EH (cell line): ENCODE measurements at places on chromosomes 4 and X.

DNA sequence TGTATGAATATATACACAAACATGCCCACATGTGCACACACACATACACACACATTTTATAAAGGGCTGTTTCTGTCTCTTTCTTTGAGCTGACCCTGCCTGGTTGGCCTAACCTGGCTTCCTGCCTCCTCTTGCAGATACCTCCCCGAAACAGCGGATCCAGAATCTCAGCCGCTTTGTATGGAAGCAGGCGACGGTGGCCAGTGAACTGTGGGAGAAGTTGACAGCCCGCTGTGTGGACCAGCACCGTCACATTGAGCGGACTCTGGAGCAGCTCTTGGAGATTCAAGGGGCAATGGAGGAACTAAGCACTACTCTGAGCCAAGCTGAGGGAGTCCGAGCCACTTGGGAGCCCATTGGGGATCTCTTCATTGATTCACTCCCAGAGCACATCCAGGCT is 21.9 kb downstream of the DRP2 start:
- no peak for DNase-seq

- peak; percentile 50 for DNase-seq
These were observed 128.0 kb downstream of the AFAP1 start for GRCh38 chr4:7811536-7812191.

DNA sequence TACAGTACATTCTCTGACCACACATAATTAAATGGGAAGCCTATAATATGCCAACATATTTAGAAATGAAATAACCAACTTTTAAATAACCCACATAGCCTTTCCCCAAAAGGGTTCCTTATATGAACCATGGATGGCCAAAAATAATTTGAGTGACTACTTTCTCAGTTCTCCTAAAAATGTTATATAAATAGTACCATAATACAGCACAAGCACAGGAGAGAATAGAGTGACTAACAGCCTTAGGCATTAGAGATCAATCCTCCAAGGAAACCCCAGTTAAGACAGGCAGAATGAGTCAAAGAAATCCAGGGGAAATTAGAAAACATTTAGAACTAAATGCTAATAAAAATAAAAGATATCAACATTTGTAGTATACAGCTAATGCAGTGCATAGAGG is 50.2 kb downstream of the ANKRD17 start:
- peak; percentile 85 for DNase-seq

GRCh38 chr4:1227816-1228215 is 21.1 kb downstream of the CTBP1 start:
- no peak for DNase-seq

DNA sequence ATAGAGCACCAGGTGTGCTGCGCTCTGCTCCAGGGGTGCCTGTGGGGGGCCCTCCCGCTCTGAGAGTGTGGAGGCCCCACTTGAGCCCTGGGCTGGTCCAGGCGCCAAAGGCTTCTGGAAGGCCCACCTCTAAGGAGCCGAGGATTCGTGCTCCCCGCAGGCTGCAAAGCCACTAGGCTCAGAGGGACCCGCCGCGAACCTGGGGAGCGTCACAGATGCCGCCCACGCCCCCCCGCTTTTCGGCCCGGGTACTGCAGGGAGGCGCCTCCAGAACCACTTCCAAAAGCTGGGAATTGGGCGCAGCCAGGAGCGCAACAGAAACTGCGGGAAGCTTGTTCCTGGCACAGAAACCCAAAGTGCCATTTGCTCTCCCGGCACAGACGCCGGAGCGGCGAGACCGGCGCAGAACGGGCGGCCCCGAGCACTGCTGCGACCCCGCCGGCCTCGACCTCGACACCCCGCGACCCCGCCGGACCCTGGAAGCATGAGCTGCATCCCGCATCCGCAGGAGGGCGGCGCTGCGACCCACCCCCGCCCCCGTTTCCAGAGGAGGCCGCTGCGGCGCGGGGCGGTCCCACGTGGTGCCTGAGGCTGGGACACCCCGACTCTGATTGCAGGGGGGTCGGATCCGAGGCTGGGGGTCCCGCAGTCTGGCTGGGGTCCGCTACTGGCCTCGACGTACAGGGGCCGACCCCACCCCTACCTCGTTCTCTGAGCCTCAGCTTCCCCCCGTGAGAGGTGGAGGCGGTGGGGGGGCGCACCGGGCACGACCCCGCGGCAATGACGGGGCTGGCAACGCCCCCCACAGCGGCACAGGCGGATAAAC is 30.8 kb downstream of the CPLX1 start:
- DNase-seq, result no peak

DNA sequence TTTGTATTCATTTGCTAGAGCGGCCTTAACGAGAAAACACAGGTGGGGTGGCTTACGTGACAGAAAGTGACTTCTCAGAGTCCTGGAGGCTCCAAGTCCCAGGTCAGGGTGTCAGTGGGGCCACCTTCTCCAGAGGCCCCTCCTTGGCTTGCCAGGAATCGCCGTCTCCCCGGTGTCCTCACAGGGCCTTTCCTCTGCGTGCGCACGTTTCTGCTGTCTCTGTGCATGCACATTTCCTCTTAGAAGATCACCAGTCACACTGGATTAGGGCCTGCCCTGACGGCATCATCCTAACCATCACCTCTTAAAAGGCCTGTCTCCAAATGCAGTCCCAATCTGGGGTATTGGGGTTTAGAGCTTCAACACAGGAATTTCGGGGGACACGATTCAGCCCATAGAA is 63.8 kb upstream of the HELT start:
- DNase-seq, result no peak

- peak; percentile 23 for DNase-seq
These were observed 327.0 kb upstream of the NOCT start for GRCh38 chr4:138688408-138689085.

GRCh38 chr4:150072906-150073714 is 5.1 kb upstream of the DCLK2 start:
- DNase-seq, result peak; percentile 97

DNA sequence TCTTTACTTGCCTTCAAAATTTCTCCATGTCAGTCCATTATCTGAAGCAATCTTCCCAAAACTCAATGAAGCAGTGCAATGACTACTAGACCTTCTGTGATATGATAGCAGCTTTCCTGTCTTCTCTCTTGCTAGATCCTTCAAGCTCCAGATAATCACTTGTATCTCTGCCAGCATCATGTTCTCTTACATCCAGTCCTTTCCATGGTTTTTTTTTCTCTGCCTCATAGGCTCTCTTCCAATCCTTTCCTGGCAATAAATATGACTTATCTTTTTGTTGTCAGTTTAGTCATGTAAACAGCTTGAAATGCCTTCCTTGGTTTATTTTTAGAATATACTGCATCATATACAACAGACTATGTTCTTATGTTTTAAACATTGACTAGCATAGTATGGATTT is 193.5 kb downstream of the CFAP299 start:
- DNase-seq, result peak; percentile 4

DNA sequence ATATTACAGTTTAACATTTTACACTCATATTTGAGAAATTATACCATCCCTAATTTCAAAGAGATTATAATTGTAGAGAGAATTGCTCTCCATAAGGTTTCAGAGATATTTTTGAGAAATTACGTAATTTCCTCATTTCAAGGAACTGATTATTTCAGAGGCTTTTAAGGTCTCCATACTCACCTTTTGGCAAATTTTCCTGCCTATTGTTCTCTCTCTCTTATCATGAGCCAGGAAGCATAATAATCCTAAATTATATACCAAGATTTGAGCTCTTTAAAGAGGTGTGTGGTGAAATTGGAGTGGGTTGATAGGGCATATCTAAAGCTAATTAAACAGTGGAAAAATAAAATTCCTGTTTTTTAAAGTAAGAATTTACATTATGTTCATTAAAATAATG is 248.9 kb upstream of the FTHL17 start:
- no peak for DNase-seq

DNA sequence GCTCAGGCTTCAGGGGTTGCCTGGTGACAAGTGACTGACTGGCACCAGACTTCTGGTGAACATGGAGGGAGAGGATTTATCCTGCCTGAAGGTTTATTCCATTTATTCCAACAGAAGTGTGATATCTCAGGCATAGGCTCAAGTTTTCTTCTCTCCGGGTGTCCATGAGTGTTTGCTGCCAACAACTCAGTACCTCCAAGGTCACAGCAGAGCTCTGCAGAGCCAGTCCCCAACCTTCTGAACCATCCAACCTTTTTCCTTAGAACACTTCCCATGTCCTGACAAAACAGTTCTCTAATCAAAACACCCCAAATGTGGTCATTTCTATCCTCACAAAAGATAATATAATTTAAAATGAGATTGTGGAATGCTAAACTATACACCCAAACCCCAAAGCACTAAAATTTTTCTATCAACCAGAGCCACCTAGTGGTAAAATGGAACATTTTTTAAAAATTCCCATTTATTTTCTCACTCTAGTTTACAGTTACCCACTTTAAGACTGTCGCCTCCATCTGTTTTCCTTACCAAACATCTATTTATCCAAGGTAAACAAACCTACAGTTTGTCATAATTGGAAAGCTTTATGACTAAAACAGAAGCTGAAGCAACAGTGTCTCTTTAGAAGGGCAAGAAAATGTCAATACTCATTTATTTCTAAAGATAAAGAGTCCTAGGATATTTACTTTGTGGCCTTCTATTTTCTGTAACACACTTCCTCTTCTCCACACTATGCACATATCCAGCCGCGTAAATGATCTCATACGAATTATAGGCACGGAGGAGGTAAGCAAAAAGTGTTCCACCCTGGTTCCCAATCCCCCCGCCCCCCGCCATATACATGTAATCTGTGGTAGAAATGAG is 39.5 kb downstream of the TMEM154 start:
- DNase-seq, result peak; percentile 40

GRCh38 chrX:153303276-153304262 is 18.0 kb downstream of the PNMA6F start:
- DNase-seq, result no peak

- peak; percentile 71 for DNase-seq
These were observed 287.7 kb upstream of the PCDH18 start for GRCh38 chr4:137819964-137820383.

DNA sequence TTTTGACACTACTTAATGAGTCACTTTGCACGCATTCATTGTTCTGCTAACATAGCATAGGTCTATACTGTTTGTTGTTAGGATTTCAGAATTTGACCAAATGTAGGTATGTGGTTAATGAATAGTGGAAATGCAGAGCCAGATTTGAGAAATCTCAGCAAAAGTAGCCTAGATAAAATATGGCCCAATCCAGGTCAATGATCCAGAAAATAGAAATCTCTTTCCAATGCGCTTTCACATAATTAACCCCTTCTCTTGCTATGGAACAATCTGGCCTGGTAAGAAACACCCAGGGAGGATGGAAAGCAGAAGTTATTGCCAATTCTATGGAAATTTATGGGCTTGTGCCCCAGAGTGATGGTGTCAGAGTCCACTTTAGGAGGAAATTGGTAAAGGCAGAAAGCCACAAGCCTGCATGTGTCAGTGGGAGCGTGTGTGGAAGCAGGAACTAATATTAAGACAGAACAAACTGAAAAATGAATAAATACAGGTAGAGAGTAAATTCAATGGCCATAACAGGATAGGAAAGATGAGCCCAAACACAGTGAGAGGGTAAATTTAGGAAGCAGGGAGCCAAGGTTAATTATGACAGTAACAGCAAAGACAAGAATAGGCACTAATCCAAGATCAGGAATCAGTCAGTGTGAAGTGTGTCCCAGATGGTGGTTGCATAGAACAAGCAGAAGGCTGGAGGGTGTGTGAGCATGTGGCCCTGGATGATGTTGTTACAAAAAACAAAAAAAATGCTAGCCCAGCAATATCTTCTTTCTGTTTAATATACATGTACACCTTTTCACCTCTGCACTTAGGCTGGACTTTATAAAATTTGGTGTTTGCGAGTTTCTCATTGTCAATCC is 102.9 kb downstream of the SYTL5 start:
- no peak for DNase-seq

DNA sequence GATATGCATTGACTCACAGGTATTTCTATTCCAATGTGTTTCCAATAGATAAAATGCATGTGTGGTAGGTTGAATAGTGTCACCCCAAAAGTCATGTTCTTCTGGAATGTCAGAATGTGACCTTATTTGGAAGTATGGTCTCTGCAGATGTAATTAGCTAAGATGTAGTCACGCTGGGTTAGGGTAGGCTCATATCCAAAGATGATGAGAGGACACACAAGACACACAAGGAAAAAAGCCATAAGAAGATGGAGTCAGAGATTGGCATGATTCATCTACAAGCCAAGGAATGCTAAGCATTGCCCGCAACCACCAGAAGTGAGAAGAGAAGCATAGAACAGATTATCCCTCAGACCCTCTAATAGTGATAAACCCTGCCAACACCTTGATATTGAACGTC is 17.5 kb downstream of the ZNF330 start:
- DNase-seq, result peak; percentile 73

- DNase-seq, result no peak
These were observed 789.0 kb downstream of the TECRL start for GRCh38 chr4:63620271-63620670.

- DNase-seq, result peak; percentile 70
These were observed 146.5 kb upstream of the PCDH18 start for GRCh38 chr4:137678796-137679195.
